ENCODE measurements at places on chromosomes 5 and 9.

GRCh38 chr9:134069480-134070399 lies 1.9 kb upstream of the BRD3 start:
- DNase-seq: no peak

- DNase-seq: no peak
Measured at GRCh38 chr5:152146566-152146965, 221.9 kb upstream of the GLRA1 start.

DNA sequence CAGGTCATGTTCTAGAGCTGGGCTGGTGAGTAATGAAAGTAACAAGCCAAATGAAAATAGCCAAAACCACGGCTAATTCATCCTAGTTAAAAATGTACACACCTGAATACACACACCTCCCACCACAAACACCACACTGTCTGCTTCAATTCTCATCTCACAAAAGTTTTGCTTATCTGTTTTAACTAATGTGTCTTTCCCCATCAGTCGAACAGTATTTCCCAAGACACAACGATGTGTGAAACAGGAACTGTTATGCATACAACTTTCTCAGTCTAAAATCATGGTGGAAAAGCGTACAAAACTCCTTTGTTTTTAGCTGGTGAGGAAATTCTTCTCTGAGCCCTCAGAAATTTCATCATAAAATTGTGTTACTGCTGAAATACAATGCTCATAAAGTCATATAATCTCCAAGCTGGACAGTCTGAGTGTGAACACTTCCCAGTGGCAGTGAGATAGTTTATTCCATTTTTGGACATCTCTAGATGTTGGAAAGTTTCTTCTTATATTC lies 242.4 kb downstream of the EFNA5 start:
- DNase-seq: no peak

- DNase-seq: no peak
Measured at GRCh38 chr9:113969343-113969742, 93.2 kb downstream of the ZNF618 start.

Measured in NT2/D1 (cell line).